M059J (cell line): ENCODE measurements at places on chromosomes 5 and 9. TPM values are rescaled to one million over a fixed set of nuclear protein-coding genes. Genes with fewer than 3 reads are reported as not detected.

NKD2 gene
- total RNA-seq: 0.17 and 0.32 TPM in 2 replicates

FYB1 gene
- 0.05 TPM in 1 of 2 replicates, not detected in the other for total RNA-seq

GBGT1 gene
- total RNA-seq: 0.05 and 0.44 TPM in 2 replicates

RNF145 gene
- total RNA-seq: 33.7 and 54.0 TPM in 2 replicates

RNF180 gene
- total RNA-seq: not detected in 2 replicates

FST gene
- total RNA-seq: 0.99 and 6.8 TPM in 2 replicates

SLC23A1 gene
- total RNA-seq: not detected in 2 replicates

PFDN1 gene
- total RNA-seq: 115 and 145 TPM in 2 replicates

AQP3 gene
- 0.57 and 1.1 TPM in 2 replicates for total RNA-seq

FAXDC2 gene
- 3.4 and 5.5 TPM in 2 replicates for total RNA-seq

TAF11L5 gene
- total RNA-seq: not detected in 2 replicates
